SW 1271 (cell line): ENCODE measurements at places on chromosomes 11 and 22.

DNA sequence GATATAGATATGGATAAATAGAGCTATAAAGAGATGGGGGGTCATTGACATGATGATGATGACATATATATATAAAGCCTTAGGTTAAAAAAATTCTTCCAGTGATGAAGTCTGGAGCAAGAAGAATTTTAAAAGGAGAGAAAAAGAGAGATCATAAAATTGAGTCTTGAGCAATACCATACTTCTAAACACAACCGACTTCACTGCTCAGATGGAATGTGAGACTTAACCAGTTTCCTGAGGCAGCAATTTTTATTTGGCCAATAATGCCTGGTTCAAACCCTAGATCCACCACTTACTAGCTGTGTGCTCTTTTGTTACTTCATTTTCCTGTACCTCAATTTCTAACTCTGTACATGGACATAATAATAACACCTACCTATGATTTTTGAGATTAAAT is 229.5 kb downstream of the TTC28 start:
- DNase-seq: no peak

DNA sequence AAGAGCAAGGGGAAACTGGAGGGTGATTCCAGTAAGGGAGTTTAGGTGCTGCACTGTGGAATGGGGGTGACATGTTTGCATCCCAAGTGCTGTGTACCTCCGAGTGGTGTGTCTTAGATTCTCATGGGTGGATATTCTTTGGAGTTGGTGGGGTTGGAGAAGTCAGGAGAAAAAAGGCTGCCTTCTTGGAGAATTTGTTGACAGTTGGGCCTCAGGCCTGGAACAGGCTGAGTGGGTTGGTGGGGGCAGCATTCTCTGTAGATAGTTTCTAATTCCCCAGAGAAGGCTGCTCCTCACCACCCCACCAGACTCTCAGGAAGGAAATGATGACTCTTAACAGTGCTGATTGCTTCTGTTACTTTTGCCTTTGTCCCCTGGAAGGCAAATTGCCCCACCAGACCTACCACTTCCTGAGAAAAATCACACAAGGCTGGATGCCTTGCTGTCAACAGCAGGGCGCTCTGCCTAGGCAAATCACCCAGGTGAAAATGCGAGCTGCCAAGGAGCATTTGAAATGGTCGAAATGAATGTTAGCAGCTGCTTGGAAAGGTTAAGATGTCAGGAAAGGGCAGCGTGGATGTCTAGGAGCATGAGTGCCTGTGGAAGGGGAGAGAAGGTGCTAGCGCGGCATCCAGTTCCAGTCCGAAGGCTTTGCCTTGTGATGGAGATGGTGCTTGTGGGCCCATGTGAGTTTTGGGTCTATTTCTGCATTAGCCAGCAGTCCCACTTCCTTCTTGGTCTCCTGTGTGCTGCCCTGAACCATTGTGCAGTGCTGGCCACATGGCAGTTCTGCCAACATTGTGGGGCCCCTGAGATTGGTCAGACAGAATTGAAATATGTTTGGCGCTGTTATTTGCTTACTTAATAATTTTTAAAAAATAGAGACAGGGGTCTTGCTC is 29.7 kb upstream of the SORL1-AS1 start:
- DNase-seq: no peak

DNA sequence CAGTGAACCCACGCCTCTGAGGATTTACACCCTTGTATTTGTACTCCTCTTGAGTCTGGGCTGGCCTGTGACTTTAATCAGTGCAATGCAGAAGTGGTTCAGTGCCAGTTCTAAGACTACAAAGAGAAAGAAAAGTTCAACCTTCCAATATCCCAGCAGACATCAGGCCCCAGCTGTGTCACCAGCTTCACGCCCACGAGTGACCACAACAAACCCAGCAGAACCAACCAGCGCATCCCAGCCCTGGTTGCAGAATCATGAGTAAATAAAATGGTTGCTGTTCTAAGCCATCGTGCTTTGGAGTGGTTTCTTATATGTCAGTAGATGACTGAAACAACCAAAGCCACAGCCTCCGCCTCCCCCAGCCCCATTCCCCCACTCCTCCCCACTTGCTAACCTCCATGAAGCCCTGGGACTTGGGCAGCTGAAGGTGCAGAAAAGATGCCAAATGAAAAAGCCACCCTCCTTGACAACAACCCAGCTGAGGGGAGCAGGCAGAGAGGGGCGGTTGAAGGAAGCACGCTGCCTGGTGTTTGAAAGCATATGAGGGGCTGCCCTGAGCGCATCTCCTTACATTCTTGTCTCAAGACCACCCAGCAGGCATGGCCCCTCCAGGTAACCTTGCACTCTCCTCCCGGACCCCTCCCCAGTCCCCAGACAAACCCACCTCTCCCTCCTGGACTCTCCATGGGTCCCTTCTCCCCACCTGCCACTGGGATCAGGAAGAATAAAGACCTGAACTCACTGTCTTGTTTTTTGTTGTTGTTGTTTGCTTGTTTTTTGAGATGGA is 20.9 kb downstream of the TSKU start:
- DNase-seq: no peak

GRCh38 chr11:88179141-88179540 is 3.9 kb upstream of the RAB38 start:
- DNase-seq: no peak

DNA sequence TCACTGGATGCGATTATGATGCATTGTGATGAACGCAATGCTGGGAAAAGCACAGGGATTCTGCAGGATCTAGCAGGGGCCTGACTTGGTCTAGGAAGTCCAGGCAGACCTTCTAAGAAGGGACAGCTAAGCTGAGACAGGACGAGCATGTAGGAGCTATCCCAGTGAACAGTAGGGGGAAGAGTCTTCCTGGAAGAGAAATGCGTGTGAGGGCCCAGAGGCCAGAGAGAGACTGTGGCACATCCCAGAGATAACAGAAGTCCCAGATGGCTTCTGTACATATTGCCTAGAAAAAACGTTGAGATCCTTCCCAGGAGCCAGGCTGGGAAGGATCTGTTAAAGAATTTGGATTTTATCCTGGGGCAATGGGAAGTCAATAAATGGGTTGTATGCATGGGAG is 24.6 kb downstream of the RCN1 start:
- no peak for DNase-seq

DNA sequence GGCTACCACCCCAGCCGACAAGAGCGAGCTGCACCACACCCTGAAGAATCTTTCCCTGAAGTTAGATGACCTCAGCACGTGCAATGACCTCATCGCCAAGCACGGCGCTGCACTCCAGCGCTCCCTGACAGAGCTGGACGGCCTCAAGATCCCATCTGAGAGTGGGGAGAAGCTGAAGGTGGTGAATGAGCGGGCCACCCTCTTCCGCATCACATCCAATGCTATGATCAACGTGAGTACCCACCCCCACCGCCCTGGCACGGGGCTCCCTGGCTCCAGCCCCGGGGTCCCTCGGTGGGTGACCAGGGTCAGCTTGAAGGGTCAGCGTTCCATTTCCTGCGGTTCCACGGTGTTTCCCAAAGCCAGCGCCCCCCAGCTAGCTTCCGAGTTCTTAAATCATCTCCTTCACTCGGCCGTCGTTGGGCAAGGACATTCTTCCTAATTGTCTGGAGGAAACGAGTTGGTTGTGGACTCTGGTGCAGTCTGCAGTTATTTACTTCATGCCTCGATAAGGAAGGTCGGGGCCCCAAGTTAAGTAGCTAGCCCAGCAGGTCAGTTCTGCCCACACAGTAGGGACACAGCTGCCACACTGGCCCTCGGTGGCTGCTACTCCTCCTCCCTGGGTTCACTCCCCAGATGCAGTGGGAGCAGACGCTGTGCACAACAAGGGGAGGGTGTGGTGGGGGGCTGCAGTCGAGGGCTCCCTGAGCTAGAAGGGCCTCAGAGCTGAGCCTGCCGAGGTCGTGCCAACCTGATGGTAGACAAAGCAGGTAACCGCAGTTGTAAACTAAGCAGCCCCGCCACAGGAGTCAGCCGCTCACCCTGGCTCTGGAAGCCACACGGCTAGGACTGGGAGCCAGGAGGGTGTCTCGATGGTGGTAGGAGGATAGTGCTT is 97.9 kb downstream of the MORC2 start:
- DNase-seq: no peak

- DNase-seq: no peak
These were observed 8.3 kb upstream of the UBQLNL start for GRCh38 chr11:5524756-5525155.

DNA sequence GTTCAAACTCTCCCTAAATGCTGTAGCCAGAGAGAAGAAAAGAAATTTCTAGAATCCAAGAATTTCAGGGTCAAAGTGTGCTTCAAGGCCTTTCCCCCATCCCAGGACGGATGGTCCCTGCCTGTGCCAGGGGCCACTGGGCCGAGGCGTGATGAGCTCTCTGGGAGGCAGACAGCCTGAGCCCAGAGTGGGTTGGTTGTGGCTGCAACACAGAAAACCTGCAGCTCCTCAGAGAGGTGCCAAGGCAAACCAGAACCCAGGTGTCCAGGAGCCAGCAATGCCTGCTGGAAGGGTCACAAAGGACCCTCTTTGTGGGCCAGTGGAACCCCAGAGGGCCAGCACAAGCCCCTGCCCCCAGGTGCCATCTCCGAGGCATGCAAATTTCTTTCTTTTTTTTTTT is 2.6 kb upstream of the APOL6 start:
- DNase-seq: no peak

GRCh38 chr22:39663751-39664150 is 93.2 kb downstream of the CACNA1I start:
- no peak for DNase-seq

- no peak for DNase-seq
These were observed 2.0 kb upstream of the UEVLD start for GRCh38 chr11:18590571-18590970.
